ENCODE measurements at places on chromosomes 13 and 19.

GRCh38 chr13:49925881-49926418 is 10.2 kb downstream of the SPRYD7 start:
- DNase-seq: no peak

DNA sequence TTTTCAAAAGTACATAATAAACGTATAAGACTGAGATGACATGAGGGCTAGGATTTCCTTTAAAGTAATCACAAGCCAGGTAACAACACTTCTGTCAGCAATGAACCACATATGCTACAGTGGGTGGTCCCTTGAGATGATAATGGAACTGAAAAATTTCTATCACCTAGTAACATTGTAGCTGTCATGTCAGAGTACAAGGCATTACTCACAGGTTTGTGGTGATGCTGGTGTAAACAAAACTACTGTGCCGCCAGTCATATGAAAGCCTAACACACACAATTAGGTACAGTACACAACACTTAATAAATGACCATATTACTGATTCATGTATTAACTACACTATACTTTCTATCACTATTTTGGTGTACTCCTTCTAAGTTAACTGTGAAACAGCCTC is 36.8 kb downstream of the MIPEP start:
- DNase-seq: no peak

DNA sequence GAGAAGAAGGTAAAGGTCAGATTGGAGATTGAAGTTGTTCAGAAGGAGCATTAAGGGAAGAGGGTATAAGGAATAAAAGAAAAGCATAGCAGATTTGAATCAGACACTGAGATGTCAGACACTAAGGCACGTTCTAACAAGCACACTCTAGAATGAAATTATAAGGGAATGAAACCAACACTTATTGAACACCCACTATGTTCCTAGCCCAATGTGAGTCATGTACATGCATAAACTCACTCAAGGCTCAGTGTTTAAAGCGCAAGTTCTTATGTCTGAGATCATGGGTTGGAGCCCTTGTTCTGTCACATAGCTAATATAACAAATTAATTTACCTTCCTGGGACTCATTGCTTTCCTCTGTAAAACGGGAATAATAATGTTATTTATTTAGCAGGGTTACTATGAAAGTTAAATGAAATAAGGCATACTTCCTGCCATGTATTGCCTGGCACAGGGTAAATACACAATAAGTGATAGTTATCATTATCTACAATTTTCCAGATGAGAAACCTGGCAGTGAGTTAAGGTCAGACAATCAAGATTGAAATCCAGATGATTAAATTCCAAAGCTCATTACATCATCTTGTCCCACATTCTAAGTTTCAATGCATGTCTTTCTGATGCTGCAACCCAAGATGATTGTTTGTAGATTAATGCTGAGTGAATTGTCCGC is 68.3 kb upstream of the DACH1 start:
- no peak for DNase-seq

DNA sequence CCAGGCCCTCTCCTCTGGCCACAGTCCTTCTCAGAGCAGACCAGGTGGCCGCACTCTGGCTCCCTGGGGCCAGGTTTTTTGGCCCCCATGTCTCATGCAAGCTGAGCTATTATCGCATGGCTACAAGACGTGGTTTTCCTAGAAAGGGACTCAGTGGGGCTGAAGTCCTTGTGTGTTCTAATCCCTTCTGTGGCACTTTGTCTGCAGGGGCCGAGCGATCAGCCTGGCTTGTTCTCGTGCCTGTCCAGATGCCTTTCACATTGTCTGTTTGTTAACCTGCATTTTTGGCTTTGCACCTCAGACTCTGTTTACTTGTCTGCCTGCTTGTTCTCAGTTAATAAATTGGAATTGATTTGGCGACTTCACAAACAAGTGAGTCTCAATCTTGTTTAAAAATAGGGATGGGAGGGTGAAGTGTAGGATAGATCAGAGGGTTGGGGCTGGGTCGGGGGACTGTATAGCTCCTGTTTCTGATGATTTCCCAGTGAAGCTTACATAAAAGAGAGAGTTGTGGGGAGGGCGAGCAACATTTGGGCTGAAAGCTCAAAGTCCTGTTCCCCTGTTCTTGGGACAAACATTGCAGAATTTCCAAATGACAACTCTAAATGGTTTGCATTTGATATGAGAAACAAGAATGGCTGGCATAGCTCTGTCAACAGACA is 440.4 kb downstream of the COG6 start:
- no peak for DNase-seq

DNA sequence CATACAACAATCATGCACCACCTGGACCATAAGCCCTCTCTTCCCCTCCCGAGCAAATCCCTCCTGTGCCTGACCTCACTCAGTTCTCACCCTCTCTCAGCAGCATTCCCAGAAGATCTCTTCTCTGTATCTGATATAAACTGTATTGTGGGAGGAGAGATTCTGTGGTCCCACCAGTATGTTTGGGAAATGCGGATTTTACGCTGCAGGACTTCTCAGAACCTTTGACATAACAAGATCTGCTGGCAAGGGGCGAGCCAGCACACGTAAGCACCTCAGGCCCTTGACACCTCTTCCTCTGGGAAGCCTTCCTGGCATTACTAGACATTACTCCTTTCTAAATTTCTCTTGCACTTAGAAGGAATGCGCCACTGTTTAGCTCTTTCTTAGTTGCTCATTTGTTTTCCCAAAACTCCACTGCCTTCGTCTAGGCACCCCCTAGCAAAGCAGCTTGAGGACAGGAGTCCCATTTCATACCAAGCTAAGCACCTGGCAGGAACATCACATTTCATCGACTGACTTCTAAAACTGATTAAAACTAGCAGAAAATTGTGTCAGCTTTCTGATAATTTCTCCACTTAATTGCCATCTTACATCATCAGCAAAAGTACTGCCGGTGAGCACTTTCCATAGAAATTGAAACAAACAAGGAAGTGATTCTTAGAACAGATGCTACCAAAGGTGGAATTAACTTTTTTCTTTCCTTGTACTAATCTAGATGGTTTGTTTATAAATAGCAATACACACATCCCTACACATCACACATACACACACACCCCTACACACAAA is 63.2 kb downstream of the CCDC70 start:
- no peak for DNase-seq

- DNase-seq: no peak
Measured at GRCh38 chr13:26463296-26463695, 94.2 kb upstream of the WASF3 start.

DNA sequence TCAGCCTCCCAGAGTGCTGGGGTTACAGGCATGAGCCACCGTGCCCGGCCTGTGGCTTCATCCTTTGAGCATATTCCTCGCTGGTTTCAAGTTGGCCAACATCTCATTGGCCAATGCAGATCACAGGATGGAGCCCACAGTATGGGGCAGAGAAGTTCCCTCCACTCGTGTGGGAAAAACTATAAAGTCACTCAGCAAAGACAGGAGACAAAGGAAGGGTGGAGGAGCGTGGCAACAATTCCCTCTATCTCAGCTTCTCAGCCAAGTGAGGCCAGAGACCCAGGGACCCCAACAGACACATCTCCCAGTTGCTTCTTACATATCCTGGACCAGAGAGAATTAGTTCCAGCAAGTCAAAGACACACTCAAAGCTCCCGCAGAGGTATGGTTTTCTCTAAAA is 184.6 kb upstream of the SOX1 start:
- no peak for DNase-seq

DNA sequence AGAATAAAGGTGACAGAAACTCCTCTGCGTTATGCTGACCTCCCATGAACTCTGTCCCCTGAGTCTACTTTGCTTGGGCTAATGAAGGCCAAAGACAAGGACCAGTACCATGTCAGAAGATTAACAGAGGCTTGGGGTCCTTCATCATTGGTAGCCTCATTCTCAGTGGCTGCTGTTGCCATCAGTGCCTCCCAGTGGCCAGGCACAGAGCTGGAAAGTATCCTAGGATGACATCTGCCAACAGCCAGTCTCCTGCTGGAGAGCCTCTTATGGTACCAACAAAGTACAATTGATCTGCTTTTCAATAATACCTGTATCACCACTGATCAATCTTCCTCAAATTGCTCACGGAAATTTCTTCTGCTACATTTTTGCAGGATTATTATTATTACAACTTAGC is 281.6 kb downstream of the DNAJC15 start:
- no peak for DNase-seq

DNA sequence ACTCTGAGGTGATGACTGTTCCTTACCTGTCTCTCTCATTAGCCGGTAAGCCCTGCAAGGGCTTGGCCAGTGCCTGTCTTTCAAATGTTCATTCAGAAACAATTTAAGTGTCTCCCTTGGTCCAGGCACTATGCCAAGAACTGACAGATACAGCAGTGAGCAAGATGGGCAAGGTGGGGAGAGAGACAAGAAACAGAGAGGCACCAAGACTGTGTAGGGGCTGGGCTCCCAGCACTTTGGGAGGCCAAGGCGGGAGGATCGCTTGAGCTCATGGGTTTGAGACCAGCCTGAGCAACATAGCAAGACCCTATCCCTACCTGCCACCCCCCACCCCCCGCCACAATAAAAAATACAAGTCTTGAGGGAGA is 1.3 kb upstream of the CCNE1 start:
- DNase-seq: no peak

All from fibroblast of villous mesenchyme (primary cell).